HAP-1 (cell line): ENCODE measurements at places on chromosomes 5 and 9.

DNA sequence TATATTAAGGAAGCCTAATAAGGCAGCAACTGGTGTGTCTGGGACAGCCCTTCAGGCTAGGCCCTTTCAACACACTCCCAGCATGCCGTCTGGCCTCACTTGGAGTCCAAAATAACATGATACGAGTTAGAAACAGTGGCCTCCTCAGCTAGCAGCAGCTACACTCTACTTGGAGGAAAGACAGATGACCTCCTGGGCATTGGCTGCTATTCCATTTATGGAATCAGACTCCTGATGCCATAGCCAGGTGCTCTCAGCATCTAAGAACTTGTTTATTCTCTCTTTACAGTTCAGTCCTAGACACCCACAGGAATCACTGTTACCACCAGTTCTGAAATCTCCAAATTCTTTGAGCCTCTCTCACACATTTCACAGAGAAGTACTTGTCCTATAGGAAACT is 31.8 kb downstream of the RUSC2 start:
- no peak for DNase-seq

DNA sequence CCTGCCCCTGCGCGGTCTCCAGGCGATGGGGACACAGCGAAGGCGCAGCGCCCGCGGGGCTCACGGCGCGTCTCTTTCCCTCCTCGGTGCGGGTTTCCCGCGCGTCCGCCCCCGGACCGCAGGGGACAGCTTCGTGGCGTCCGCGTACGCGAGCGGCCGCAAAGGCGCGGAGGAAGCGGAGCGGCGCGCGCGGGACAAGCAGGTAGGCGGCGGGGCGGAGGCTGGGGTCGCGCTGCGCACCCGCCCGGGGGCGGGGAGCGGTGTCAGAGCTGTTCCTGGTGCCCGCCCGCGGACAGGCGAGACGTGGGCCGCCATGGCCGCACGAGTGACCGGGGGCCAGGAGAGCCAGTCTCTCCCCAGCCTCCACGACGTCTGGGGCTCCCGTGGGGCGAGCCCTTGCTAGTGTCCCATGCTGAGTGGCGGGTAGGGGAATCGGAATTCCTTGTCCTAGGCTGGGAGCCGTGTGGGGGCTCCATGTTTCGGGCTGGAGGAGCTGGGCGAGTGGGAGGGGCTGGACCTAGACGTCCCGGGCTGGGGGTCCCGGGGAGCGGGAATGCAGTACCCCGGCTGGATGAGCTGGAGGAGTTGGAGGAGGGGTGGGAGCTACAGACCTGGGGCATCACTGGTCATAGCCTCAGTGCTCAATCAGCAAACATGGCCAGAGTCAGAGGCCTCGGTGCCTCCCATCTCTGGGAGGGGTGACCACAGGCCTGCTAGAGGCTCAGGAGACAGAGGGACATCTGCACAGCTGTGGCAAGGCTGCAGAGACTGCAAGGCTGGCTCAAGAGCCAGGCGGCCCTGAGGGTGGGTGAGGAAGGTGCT is 968 bp downstream of the NKD2 start:
- peak; percentile 12 for DNase-seq

- DNase-seq = no peak
Measured at GRCh38 chr5:54361691-54362411, 51.5 kb upstream of the ARL15 start.

- DNase-seq = peak; percentile 42
Measured at GRCh38 chr5:88816195-88816594, 66.8 kb downstream of the MEF2C start.

GRCh38 chr5:27208051-27208450 is 169.7 kb upstream of the CDH9 start:
- no peak for DNase-seq

DNA sequence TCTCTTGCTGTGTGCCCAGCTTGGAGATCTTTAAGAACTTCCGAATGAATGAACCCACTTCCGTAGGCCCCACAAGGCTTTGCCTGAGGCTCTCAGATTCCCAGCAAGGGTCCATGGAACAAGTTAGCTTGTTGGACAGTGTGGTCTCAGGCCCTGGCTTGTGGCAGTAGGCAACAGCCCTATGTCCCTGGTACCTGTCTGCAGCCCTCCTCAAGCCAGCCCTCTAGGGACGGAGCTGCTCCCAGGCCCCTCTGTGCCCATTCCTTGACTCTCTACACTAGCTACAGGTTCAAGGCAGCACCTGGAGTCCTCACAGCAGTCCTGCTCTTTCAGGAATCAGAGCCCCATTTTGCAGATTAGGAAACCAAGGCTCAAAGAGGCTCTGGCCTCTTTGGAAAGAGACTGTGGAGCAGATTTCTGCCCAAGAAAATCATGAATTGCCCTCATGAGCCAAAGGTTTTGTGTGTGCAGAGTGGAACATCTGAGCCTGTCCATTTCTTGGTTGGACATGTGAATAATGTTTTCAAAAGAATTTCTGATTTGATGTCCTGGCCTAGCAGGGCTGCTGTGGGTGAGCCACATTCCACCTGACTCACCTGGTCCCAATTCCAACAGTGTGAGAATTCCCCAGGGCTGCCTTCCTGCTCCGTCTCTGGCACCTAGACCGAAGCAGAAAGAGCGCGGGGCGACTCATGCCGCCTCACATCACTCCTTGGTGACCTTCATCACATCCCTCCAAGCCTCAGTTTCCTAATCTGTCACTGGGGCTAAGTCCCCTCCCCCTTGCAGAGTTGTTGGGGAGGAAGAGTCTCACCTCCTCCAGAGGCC is 131.7 kb downstream of the BARX1 start:
- no peak for DNase-seq

DNA sequence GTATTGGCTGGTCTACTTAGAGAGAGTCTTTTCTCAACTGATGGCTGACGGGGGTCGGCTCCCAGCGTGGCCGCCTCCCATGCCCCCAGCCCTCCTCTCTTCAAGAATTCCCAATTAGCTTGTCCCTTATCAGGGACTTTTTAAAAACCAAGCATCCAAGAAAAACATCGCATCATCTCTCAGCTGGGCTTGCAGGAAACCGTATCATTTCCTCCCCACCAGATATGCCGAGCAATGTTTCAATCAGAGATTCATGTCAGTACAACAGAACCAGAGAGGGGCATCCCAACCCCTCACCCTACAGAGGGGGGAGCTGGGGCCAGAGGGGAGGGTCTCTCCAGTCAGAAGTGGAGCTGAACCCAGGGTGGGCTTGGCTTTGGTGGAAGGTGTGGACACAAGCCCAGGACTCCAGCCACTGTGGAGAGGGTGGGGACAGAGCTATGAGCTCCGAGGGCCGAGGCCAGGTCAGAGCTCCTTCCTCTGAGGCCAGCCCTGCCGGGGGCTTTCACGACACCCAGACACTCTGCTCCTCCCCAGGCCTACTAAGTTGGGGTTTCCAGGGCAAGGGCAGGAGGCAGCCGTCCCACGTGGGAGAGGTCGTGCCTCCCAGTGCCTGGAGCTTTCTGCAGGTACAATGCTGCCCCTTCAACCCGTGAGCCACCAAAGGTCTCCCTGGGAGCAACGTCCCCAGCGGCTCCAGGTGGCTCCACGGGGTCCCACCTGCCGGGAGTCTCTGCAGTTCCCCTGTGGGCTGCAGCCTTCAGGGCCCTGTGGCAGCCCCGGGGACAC is 39.0 kb upstream of the TMEM250 start:
- DNase-seq = no peak

- DNase-seq = no peak
Measured at GRCh38 chr5:128243958-128244582, 160.5 kb downstream of the SLC12A2 start.

DNA sequence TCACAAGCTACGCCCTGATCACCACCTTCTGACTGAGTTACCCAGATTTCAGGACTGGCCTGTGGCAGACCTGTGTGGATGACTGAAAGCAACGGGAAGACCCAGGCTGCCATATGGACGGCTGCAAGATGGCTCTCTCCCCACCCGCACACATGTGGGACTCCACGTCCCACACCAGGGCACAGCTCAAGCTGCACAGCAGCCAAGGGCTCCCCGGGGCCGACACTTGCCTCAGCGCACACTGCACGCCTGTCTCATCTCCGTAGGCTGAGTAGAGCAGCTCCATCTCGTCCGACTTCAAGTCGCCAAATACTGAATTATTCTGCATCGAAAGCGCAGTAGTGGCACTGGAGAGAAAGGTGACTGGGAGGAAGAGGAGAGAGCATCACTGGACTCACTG is 14.5 kb downstream of the BRD9 start:
- no peak for DNase-seq

DNA sequence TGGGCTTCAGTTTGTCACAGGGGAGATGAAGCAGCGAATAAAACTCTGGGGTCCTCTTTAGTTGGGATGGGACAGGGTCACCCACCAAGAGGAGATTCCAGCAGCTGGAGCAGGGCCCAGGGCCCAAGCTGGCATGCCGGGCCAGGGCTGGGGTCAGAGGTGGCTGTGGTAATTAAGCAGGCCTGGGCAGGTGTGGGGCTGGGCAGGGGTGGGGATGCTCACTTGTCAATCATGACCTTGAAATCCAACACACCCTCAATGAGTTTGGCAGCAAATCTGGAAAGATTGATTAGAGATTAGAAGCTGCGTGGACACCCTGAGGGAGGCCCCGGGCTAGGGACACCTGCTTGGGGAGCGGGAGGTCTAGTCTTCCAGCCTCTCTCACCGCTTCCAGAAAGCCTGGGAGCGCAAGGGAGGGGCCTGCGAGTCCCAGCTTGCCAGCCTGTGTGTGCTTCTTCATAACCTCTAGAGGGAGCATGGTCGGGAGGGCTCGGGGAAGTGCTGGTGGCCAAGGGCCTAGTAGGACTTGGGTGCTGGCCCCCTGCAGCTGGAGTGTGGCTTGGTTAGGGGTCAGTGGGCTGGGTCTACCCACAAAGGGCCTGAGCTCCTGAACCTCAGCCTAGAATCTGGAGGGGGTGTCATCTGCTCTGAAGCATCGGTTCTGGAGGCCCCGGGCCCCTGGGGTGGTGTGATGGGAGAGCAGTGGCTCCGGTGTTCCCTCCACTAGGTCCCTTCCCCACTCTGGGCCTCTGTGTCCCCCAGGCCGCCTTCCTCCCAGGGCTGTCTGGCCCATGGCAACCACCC is 7.6 kb downstream of the CRAT start:
- peak; percentile 36 for DNase-seq

DNA sequence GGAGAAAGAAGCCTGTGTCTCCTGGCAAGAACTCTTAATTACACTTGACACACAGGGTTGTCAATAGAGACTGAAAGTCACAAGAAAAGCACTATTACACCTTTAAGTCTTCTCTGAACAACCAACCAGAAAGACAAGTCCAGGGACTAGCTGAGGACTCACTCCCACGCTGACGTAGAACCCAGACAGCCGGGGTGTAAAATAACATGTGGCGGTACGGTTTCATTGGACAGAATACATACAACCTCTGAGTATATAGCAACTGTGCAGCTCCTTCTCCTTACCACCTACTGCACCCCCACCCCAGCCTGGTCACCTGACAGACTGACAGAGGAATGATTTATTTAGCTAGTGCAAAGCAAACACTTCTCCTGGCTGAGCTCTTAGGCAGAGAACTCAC is 103.4 kb upstream of the RASEF start:
- DNase-seq = no peak

DNA sequence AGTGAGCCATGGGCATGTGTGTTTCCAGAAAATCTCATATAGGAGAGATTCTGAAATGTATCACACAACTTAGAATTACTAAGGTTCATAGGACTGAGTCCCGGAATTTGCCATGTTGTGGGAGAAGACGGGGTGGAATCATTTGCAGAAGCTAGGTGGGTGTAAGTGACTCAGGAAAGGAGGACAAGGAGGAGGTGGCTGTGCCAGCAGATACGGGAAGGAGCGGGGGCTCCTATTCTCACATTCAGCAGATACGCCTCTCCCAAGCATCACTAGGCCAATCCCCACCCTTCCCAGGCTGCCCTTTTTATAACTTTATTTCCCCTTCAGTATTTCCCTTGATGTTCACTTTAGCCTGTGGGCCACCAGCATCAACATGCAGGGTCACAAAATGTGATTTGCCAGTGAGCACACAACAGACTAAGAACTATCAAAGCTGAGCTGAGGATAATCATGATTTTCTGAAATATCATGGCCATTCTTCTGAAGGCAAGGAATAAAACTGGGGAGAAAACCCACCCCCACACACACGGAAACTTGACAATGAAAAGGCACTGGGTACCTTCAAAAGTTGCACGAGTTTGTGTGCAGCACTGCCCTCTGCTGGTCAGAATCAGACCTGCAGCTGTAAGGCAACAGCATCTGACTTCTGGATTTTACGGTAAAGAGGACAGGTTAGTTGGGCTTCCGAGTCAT is 133.2 kb downstream of the MTX3 start:
- peak; percentile 85 for DNase-seq

GRCh38 chr9:134335486-134336220 is 9.4 kb downstream of the RXRA start:
- DNase-seq = no peak

GRCh38 chr9:127546125-127546832 is 65.8 kb upstream of the STXBP1 start:
- DNase-seq = no peak
